Bronchial epithelial cell (primary cell): ENCODE measurements at places on chromosomes 5 and 9.

DNA sequence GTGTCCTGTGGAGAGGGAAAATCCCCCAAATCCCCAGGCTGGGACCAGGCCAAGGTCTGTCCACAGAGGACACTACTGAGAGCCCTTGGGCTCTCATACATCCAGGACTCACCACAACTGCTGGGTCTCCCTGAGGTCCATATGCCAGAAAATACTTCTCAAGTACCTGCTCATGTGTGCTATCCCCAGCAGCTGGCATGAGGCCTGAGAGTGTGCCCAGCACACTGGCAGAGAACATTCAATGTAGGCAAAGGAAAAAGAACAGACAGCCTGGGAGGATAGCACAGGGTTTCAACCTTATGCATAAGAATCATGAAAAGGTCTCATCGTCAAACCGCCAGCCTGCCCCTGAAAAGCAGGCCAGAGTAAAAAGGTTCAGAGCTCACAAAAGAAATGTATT lies 154.1 kb upstream of the TAS2R1 start:
- DNase-seq = no peak

- peak; percentile 90 for DNase-seq
Measured at GRCh38 chr9:69976152-69976551, 67.5 kb upstream of the MAMDC2 start.

- DNase-seq = no peak
Measured at GRCh38 chr9:106670418-106670817, 192.5 kb upstream of the ZNF462 start.

DNA sequence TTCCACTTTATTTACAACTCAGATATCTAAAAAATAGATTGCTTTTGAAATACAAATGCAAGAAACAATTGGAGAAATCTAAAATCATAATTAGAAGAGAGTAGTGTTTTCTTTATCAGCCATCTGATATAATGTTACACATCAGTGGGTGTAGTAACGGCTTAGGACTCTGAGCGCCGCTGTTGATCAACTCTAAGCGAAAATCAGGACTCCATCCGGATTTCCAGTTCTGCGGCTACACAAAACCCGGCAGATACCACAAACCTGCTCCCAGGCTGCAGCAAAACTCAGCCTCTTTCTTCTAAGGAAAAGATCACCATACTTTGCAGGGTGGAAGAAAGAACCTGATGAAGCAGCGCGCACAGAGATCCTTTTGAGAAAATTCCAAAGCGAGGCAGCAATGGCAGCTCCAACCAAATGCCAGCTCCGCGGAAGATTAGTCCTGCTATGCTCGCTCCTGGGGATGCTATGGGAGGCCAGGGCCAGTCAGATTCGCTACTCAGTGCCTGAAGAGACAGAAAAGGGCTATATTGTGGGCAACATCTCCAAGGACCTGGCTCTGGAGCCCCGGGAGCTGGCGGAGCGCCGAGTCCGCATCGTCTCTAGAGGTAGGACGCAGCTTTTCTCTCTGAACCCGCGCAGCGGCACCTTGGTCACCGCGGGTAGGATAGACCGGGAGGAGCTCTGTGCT lies at the start of gene PCDHGA9:
Gene PCDHGA9 (plus strand): TSS at position 226 of the 691 bp plus-strand sequence. CDS start 175 bp downstream, at position 401.
- peak; percentile 20 for DNase-seq

DNA sequence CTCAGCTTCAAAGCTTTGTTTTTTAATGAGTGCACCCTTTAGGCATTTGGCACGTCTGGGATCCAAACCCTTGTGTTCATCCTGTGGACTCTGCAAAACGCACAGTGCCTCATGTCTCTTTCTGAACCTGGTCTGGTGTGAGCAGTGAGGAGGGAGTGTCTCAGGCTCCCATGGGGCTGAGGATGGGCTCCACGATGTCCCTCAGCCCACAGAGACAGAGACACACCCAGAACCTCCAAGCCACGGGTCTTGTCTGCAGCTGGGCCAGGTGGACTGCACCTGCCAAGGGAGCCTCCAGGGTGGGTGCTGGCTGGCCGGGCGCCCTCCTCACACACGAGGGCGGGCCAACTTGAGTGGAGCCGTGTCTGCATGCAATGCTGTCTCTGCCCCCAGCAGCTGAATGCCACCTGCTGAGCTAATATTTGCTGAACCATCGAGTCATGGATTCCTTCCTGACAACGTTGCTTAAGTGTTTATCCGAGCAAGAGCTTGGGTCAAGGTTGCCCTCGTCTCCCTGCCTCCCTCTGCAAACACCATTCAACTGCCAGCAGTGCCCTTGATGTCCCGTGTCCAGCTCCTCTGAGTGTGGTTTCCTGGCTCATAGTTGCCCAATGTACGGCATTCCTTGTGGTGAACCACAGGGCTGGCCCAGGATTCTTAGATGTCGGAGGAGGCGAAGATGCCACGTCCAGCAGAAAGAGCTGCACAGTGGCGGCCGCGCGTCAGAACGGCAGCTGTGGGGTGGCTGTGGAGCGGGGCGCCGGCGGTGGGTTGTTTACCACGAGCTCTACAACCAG lies 31.4 kb upstream of the LPCAT1 start:
- peak; percentile 78 for DNase-seq

DNA sequence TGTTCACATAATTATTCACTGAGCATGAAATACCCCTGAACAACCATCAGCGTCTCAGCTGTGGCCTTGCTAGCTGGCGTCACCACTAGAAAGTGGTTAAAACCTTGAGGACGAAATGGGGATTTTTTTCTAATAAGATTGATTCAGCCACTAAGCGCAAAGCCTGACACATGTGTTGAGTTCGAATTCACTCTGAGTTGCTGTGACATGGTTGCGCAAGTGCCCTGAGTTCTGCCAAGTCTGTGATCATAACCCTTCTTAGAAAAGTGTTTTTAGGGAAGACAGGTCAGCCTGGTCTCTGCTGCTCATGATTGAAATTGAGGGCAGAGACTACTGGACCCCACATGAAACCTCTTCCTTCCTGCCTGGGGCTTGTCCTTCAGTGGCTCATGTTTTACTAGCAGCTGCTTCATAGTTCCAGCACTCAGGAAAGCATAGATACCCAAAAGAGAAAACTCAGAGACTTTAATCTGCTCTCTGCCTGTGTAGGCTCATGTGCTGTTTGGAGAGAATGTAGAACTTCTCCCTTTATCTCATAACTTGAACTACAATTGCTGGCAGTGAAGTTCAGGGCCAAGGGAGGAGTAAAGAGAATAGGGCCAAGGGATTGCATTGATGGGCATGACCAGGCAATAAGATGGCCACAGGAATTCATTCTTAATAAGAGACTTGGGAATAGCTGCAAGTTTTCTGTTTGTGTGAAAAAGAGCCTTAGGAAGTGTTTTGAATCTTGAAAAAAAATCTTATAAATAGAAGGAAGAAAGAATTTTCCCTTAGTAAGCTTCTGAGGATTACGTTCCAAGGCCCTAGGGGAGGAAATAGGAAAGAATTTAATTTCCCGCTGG lies 66.8 kb upstream of the CXCL14 start:
- DNase-seq = no peak

DNA sequence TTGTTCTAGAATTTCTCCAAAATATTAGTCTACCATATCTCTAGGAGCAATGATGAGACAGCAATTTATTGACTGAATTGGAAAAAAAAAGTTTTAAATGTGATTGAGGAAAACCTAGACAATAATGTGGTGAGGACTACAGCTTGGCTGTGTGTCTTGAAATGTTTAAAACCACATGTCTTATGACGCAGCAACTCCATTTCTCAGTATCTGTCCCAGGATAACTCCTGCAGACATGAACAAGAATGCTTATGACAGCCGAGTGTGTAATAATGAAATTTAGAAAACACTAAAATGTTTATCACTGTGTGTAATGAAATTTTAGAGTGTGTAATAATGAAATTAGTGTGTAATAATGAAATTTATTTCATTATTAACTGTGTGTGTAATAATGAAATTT lies 254.1 kb upstream of the DAPK1 start:
- no peak for DNase-seq

DNA sequence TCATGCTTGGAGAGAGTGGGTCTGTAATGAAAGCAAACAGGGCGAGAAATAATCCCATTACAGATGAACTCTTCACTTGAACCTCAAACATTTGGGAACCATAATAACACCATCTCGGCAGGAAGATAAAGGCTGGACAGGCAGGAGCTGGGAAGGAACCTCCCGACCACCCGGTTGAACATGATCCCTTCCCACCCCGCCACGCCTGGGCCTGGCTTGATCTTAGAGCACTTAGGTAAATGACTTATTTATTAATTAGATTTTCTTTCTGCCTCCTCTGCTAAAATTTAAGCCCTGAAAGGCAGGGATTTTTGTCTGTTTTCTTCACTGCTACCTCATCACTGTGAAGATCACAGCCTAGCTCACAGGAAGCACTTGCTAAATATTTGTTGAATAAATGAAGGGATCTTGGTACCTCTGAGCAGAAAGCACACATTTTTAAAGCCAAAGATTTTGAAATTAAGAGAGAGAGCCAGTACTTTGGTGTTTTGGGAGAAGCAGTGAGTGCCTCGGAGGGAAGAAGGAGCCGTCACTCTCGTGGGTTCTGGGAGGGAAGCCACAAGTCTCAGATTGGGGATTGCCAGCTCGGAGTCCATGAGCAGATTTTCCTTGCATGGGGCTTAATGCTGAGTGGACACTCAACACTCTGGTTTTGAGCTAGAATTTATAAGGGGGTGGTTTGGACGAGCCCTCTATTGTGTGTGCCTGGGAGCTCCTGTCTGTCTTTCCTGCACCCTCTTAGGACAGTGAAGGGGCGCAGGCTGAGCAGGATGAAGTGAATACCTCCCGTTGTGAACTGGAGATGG lies 133.3 kb downstream of the MACROH2A1 start:
- DNase-seq = no peak

DNA sequence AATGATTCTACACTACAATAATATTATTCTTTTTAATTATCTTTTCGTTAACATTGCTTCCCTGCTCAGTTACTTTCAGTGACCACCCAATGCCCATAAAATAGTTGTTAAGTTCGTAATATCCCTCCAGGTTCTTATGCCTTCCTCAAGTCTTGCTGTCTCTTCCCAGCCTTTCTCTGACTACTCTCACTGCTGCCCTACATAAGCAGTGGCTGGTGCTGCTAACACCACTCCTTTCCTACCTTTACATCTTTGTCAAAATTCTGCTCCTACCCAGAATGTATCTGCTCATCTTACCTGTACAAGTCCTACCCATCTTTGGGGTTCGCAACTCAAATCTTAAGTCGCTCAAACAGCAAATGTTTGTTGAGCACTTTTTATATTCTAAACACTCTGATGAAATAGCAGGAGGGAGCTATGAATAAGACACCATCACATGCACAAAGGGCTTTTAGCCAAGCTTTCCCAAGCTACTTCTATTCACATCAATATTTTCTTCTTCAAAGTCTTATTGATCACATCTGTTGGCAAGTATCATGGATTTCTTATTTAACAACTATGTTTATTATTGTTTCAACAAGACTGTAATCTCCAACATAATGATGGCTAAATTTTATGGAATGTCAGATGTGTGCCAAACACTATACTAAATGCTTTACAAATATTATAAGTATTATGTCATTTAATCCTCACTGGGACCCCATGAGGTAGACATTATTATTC lies 29.5 kb downstream of the SLC25A46 start:
- peak; percentile 7 for DNase-seq

- DNase-seq = no peak
Measured at GRCh38 chr5:84306601-84307000, 78.1 kb downstream of the EDIL3 start.

DNA sequence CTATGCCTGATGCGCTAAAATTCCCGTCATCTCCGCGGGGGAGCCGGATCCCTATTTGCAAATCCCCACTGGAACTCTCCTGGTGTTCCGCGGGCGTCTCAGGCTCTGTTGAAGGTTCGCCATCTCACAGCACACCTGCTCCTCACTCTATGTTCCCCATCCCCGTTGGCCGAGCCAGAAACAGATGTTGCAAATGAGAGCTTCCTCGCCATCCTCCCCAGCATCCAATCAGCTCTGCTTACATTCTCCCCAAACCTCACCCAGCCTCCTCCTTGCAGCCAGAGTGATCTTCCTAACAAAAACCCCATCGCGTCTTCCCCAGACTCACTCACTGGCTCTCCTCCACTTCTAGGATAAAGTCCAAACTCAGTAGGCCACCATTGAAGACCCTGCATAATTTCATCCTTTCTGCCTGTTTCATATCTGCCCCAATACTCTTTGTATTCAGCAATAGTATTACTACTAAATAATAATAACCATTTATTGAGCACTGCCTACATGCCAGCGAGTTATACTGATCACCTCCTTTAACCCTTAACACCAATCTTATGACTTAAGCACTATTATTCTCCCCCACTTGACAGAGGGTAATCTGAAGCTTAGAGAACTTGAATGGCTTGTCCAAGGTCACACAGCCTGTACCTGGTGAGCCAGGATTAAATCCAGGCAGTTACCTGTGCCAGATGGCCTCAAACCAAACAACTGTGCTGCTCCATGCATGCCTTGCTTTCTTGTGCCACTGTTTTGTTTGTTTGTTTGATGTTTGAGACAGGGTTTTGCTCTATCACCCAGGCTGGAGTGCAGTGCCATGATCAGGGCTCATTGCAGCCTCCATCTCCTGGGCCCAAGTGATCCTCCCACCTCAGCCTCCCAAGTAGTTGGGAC lies 14.0 kb downstream of the AQP7 start:
- no peak for DNase-seq

DNA sequence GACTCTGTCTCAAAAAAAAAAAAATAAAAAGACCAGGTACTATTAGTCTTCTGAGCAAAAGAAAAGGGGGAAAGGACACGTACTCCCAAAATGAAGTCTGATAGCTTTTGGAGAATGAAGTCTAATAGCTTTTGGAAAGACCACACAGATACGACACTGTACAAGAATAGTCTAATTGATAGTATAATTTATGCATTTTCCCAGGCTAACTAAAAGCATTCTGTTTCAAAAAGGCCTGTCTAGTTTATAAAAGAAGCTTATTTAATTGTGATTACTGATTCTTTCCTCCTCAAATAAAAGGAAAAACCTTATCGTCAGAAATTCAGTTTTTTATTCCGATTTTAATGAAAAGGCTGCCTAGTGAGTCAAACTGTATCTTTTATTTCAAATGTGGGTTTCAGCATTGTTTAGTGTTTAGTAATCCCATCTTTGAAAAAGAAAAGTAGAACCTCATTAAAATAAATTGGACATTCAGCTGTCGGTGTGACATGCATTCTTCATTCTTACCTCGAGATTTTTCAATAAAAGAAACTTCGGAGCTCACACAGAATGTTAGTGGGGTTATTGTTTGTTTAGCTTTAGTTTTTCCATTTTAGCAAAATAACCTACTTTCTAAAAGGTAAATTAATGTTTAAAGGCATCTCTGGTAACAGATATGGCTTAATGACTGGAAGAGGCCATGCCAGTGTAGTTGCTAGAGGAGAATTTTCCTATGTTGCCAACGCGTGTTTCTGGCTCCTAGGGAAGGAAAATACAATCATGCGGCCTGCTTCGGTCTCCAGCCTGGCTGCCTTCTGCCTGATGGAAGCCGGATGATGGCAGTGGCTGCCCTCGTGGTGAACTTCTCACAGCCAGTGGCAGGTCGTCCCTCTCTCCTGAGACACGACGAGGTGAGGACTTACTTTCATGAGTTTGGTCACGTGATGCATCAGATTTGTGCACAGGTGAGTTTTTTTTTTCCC lies 70.0 kb downstream of the NLN start:
- DNase-seq = no peak

DNA sequence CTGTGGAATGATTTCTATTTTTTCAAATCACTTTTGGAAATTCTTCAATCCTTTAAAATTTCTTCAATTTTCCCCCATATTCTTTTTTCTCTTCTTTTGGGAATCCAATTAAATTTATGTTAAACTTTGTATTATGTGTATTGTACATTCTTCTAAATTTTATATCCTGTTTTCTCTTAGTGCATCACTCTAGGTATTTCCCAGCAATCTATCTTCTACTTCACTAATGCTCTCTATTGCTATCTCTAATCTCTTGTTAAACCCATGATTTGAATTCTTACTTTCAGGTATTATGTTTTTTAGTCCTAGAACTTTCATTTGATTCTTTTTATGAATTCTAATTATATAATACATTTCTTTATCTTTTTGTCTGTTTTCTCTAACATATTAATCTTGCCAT lies 23.4 kb upstream of the SLC24A2 start:
- no peak for DNase-seq
